ENCODE measurements at places on chromosomes 16 and 17. TPM values are rescaled to one million over a fixed set of nuclear protein-coding genes. Genes with fewer than 3 reads are reported as not detected.

GRAPL gene
- 1.5 TPM for total RNA-seq

IKZF3 gene
- total RNA-seq, result not detected

NMRAL1 gene
- total RNA-seq, result 89.6 TPM

TSPOAP1 gene
- total RNA-seq, result 2.7 TPM

TPSD1 gene
- not detected for total RNA-seq

DNAH17 gene
- not detected for total RNA-seq

FOXN1 gene
- not detected for total RNA-seq

CMTM2 gene
- total RNA-seq, result not detected

MYH3 gene
- 0.15 TPM for total RNA-seq

TTYH2 gene
- 5.2 TPM for total RNA-seq

RGS11 gene
- 0.17 TPM for total RNA-seq

SLFN14 gene
- total RNA-seq, result not detected

NOXO1 gene
- total RNA-seq, result not detected

MYH13 gene
- total RNA-seq, result under 0.01 TPM

USH1G gene
- not detected for total RNA-seq

KRT34 gene
- 0.89 TPM for total RNA-seq

ALOX12 gene
- under 0.01 TPM for total RNA-seq

CCL1 gene
- total RNA-seq, result not detected

HOXB7 gene
- 11.9 TPM for total RNA-seq

NUDT7 gene
- total RNA-seq, result 11.1 TPM

SLC5A11 gene
- total RNA-seq, result not detected

NUP85 gene
- 47.2 TPM for total RNA-seq

Data from bronchus fibroblast of lung (primary cell).